ENCODE measurements at places on chromosomes 6 and 20.

GRCh38 chr20:47058236-47058635 is 163.6 kb downstream of the EYA2 start:
- no peak for DNase-seq

DNA sequence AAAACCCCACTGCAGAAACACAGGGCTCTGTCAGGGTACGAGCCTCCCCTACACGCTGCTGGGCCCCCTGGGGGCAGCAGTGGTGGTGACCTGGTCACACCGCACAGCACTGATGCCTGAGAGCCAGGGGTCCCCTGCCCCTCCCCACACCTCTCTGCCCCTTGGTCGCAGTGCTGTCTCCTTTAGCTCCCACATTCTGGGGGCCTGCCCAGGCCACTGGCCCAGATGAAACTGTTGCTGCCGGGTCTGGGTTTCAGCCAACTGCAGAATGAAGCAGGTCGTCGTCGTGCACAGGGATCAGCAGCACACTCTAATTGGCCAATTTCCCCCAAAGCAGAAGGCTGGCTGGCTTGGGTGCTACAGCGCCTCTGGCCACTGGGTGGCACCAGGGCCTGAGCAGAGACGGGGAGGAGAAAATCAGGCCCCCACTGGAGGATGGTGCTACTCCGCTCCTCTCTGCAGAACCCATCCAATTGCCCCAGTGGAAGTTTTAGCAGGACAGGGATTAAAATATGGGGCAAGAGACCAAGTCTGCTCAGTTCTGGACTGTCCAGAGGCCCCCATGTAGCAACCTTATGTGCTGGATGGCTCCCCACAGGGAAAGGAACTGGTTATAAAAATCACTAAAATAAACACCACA is 26.1 kb downstream of the DIDO1 start:
- peak; percentile 63 for DNase-seq

DNA sequence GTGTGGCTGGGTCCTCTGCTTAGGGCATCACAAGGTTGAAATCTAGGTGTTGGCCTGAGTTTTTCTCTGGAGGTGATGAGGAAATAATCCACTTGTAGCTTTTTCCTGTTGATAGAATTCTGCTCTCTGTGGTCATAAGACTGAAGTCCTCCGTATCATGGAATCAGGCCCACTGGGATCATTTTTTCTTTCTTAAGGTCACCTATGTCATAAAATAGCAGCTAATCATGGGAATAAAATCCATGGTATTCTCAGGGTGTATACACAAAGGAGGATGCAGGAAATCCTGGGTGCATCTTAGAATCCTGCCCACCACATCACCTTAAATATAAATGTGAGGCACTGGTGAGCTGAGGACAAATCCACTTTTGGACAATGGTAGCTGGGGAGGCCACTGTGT is 72.7 kb downstream of the PRDM1 start:
- no peak for DNase-seq

- no peak for DNase-seq
Measured at GRCh38 chr6:154613137-154613676, 102.7 kb upstream of the CNKSR3 start.

DNA sequence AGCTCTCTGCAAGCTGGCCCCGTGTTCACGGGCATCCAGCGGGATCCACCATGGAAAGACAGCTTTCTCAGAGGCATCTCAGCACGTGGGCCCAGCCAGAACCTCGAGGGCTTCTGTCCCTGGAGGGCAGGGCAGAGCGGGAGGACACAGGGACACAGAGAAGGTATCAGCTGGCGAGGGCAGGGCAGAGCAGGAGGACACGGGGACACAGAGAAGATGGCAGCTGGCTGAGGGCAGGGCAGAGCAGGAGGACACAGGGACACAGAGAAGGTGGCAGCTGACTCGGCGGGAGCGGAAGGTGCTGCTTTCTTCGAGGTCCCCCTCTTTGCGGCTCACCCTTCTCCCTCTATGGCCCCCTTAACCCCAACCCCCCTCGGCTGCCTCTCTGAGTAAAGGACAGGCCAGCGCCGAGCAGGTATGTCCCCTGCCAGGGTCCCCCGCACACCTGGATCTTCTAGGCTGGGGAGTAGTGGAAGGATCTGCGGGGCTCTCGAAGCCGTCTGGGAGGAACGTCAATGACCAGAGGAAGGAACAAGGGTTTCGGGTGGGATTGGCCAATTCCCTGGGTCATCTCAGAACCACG is 28.9 kb upstream of the BHLHE23 start:
- DNase-seq: no peak

- DNase-seq: no peak
Measured at GRCh38 chr6:55536391-55536956, 42.5 kb downstream of the HMGCLL1 start.

GRCh38 chr6:141874930-141875602 is 257.7 kb upstream of the GJE1 start:
- DNase-seq: no peak

DNA sequence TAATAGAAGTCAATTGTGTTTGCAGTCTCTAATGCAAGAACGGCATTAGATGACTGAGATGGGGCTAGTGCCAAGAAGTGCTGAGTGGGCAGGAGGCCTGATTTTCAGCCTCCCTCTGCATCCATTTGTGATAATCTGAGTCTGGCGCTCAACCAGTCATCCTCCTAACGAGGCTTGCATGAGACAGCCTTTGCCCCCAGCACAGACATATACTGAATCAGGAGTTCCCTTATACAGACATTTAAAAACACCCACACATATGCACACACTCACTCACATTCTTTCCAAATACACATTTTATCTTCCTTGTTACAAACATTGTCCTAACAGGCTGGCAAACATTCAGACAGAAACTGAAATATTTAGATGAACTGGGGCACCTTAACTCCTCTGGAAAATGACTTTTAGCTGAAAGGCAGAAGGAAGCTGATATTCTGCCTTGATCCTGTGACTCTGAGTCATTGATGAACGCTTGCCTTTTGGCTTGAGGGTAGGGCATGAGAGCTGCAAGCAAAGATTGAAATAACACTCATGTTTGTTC is 562.3 kb downstream of the DHX35 start:
- no peak for DNase-seq

DNA sequence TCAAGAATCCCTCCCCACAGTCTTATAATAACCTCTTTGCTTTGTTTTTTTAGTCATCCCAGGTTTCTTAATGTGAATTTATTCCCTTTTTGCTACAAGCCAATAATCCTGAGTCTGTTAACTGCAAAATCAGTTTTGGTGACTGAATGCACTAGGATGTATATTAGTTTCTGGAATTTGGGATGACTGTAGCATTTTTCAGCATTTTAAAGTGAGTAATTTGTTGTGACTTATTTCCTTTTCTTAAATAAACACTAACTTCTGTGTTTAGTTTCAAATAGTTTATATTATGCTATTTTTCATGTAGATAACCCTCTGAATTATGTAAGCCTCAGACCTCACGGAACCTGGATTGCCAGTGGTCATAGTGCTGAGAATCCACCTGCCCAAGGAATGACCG is 5.5 kb downstream of the CST1 start:
- DNase-seq: no peak

- DNase-seq: no peak
Measured at GRCh38 chr20:34861386-34862084, 11.1 kb downstream of the GGT7 start.

DNA sequence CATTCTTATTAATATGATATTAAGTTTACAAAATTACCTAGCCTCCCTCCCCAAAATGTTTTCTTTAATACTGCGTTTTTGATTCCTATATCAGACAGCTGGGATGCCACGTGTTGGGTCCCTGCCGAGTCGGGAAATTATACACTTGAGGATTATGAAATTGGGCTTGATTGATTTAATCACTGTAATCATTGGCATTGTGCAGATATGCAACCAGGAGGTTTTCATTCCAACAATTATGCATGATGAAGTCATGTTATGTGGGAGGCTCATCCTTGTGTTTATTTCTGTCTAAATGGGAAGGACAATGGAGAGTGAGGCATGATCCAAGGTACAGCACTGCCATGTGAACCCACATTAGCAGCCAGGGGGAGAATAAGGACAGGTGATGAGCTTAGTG is 30.6 kb upstream of the RIPOR2 start:
- DNase-seq: no peak

DNA sequence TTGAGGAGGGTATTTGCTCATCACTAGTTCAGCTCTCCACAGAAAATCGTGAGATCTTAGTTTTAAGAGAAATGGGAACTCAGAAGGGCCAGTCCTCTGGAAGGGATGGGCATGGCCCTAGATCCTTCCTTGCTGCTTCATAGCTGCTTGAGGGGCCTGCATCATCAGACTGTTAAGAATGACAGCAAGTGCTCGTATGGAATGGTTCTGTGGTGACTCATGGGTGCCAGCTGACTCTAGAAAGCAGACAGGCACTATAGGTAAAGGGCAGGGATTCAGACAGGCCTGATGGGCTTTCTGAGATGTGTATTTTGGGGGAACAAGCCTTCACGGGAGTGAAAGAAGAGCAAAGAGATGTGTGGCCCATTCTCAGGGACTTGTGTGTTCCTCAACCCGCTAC is 90.8 kb downstream of the MYLK4 start:
- no peak for DNase-seq

DNA sequence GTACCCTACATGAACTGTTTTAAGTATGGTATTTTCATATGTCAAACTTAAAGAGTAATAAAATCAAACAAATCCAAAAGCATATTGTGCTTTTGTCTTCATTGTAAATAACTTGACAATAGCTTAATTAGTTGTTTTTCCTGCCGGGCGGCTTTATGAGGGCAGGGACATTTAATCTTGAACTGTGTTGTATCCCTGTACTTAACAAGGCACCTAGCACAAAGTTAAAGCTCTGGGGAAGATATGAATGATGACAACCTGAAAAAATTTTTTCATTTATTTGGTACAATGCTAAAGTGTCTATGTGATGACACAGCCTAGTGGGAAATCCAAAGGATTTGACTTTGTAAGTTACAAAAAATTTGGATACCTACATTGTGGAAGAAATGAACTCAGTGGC is 502 bp upstream of the HACE1 start:
- no peak for DNase-seq

DNA sequence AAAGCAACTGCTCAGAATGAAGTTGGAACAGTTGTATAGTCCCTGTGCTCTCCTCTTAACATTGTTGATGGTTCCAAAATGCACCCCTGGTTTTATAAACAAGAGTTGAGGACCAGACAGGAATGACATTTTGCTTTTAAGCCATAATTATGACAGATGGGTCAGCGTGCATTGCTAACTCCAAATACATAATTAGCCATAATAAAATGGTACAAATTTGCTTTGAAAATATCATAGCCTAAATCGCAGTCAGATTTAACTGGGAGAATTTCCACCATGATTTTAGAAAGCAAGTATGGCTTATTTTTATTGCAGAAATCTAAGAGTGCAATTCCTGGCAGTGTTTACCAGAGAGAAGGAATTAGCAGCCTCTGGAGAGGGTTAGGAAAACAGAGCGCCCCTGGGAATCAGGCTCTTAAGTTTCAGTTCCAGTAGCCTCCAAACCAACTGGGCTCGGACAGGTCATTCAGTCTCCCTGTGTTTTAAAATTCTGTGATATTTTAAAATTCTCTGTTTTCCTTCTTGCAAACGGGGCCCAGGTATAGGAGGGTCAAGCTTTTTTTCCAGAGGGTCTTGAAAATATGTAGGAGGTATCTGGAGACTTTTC is 302.3 kb downstream of the TBC1D7 start:
- no peak for DNase-seq

GRCh38 chr6:13094781-13095425 is 233.4 kb downstream of the TBC1D7 start:
- no peak for DNase-seq

DNA sequence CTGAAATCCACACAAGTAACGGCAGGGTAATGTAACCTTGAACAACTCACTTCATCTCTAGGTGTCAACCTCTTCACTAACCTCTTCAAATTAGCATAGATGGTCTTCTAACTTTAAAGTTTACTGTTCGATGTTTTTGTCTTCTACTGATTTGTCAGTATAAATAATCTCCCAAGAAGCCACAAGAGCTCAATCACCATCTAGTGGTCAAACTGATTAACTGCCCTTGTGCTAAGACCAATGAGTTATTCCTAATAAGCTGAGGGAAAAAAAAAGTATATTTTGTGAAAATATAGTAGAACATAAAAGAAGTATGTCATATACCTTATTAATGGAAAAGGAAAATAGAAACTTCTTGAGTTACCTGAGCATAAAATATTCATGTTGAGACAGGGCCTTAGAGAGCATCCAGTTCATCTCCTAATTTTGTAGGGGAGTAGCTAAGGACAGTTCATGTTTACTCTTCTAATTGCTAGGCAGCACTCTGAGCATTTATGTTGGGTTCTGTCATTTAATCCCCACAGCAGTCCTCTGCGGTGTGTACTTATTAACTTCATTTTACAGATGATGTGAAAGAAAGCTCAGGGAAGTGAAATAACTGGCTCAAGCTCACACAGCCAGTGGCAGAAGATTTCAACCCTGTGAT is 317.1 kb downstream of the ESR1 start:
- no peak for DNase-seq

DNA sequence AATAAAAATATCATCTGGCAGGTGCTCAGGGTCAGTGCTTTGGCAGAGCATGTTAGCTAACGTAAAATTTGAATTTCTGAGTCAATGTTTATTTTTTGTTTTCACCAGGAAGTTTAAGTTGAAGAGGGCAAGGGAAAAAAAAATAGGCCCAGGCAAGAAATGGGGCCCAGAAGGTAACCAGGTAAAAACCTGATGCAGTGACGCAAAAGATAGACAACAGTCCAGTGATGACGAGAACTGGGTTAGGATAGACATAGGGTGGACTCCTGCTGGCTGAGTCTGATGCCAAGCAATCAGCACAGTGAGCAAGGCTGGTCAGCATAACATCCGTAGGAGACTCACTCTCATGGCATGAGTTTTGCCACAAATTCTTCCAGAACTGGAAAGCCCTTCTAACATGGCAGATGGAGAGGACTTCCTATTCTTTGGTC is 42.2 kb downstream of the ZHX3 start:
- no peak for DNase-seq

DNA sequence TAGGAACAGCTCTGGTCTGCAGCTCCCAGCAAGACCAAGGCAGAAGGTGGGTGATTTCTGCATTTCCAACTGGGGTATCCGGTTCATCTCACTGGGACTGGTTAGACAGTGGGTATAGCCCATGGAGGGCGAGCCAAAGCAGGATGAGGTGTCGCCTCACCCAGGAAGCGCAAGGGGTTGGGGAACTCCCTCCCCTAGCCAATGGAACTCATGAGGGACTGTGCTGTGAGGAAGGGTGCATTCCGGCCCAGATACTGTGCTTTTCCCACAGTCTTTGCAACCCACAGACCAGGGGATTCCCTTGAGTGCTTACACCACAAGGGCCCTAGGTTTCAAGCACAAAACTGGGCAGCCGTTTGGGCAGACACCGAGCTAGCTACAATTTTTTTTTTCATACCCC is 21.8 kb downstream of the HDDC2 start:
- no peak for DNase-seq

GRCh38 chr20:2093883-2094282 is 7.7 kb upstream of the STK35 start:
- no peak for DNase-seq

- DNase-seq: no peak
Measured at GRCh38 chr20:3328501-3328900, 79.0 kb downstream of the DNAAF9 start.

GRCh38 chr20:13356591-13356990 is 135.5 kb downstream of the ISM1 start:
- DNase-seq: no peak

Measured in stimulated activated CD8-positive, alpha-beta memory T cell treated with anti-CD3 and anti-CD28 coated beads, Interleukin-4, amount 100 ng/mL, for 24 hours (primary cell).